ENCODE measurements at places on chromosomes 11 and 22. TPM values are rescaled to one million over a fixed set of nuclear protein-coding genes. Genes with fewer than 3 reads are reported as not detected.

GRCh38 chr11:68370211-68371111 is 58.1 kb downstream of the LRP5 start:
- DNase-seq: no peak

GRCh38 chr11:107659310-107659709 is 52.5 kb downstream of the SLN start:
- no peak for DNase-seq

DNA sequence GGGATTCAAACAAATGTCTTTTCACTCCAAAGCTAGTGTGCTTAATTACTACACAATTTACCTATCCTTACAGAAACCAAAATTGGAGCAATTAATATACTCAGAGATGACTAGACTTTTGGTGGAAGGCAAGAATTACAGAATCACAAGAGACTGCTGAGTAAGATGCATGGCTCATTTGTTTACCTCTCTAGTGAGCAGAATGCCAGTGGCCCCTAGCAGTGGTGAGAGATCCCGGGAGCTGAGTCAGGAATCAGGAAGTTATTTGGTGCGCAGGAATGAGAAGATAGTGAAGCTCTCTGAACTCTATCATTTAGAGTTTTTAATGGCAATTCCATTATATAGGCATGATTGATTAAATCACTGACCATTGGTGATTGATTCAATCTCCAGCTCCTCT is 188.9 kb upstream of the SESN3 start:
- no peak for DNase-seq

- no peak for DNase-seq
Measured at GRCh38 chr11:22869325-22869724, 9.1 kb upstream of the CCDC179 start.

GRCh38 chr22:44020981-44021380 is 3.1 kb upstream of the PARVB start:
- no peak for DNase-seq

DNA sequence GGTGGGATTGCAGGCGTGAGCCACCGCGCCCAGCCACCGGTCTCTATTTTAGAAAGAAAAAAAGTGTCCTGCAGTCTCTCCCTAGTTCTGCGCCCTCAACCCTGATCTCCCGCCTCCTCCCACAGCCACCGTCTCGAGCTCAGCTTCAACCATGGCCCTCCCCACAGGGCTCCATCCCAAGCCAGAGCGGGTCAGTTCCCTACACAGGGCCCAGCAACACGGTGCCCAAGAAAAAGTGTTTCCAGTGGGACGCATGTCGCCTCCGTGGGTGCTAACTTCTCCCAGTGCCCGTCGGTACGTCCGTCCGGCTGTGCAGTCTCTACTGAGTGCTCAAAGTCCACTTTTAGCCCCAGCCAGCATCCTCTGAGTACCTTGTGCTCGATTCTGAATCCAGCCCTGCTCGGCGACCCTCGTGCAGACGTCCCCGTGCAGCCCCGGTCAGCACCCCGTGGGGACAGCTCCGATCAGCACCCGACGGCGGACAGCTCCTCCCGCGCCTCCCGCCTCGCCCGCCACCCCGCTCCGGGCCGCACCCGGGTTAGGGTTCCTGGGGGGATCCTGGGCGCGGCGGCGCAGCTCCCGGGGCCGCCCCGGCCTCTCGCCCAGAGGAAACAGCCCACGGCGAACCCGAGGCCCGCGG is 657 bp upstream of the MAPK8IP2 start:
- DNase-seq: no peak

DNA sequence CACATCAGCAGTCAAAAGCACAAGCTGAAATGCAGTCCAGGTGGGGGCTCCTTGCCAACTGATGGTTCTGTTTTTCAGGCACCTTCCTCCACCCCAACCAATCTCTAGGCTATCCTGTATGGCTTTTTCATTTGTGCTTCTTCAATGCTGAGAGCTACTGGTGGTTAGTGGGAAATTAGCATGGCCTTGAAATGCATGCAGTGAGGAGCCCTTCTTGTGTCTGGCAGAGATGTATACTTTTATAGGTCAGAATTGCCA is 167.4 kb downstream of the NAV2 start:
- no peak for DNase-seq

The EXPH5 gene
- 11.5 TPM for total RNA-seq
